Sigmoid colon (tissue), 7 donors: ENCODE measurements at places on chromosomes 1 and 21. TPM values are rescaled to one million over a fixed set of nuclear protein-coding genes. Genes with fewer than 3 reads are reported as not detected.

DNA sequence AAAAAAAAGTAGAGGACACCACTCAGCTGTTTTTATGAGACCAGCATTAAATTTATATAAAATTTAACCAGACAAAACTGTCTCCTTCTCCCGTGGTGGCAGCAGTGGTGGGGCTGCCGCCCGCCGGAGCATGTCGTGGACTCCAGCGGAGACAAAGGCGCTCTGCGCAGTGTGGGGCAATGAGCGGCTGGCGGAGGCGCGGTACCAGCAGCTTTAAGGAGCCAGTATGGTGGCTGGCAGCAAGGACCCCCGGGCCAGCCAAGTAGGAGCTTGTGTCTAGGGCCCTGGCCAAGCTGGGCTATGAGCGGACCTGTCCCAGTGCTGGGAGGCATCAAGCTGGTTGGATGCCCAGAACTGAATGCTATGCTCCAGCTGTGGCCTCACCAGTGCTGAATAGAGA, 2102.9 kb downstream of the NCAM2 start:
- no peak for DNase-seq

- peak; percentile 44 for DNase-seq
Observed at GRCh38 chr1:54575605-54576290, 27.7 kb downstream of the ACOT11 start.

DNA sequence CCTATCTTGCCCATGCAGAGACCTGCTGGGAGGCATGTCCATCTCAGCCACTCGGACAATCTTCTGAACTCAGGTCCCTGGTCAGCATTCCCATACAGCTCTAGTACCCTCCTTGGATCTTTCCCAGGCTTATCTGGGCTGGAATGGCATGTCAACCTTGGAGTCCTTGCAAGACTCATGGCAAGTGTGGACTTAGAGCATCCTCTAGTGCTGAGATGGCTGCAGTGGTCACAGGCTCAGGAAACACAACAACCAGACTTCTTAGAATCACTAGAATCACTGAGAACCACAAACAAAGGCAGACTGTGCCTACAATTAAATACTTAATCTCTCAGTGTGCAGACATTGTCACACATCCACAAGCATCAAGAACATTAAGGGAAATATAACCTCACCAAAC, 73.1 kb upstream of the TSHB start:
- DNase-seq = no peak

DNA sequence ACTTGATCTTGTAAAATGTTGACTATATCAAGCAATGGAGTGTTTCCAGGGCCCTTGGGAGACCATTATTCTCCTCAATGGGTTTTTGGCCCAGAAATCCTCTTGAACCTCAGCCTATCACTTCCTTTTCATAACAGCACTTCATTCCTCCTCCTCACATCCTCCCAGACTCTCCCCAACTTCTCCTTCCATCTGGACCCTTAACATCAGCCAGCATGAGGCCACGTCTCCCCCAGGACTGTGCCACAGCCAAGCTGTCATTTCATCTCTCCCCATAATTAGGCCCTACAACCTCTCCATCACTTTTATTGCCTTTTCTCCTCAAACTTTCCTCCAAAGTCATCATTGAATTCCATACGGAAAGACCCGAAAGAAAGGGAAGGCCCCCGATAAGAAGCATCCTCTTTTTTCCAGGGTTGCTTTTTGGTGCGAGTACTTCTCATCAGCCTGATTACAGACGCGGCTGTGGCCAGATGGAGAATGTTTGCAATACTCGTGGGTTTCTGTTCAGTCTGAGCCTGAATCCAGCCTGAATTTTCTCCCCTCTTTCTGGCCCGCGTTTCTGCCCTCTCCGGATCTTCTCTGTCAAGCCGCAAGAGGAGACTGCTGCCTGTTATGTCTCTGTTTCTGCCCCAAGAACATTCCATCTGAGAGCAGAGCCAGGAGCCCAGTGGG, 52.7 kb upstream of the SLC25A33 start:
- DNase-seq = no peak

DNA sequence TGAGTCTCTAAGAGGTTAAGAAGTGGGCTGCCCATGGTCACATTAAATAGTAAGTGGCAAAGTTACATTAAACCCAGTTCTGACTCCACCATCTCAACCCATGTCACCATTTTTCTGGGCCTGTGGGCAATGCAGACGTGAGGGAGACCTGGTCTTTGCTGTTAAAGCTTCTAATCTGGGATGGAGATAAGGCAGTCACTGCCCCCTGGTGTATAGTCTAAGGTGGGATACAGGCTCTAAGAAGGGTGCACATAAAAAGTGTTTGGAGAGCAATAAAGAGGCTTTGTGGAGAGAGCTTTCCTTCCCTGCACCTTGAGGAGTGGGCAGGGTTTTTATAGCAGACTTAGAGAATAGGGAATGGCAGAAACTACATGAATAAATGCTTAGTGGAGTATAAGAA, 141.3 kb downstream of the ROR1 start:
- DNase-seq = no peak

- DNase-seq = no peak
Observed at GRCh38 chr1:179141592-179142251, 59.9 kb downstream of the TOR3A start.

TNFRSF18 gene
- polyA plus RNA-seq = 3.9 TPM

GRCh38 chr1:222010306-222010705, 268.4 kb upstream of the DUSP10 start:
- DNase-seq = no peak

DNA sequence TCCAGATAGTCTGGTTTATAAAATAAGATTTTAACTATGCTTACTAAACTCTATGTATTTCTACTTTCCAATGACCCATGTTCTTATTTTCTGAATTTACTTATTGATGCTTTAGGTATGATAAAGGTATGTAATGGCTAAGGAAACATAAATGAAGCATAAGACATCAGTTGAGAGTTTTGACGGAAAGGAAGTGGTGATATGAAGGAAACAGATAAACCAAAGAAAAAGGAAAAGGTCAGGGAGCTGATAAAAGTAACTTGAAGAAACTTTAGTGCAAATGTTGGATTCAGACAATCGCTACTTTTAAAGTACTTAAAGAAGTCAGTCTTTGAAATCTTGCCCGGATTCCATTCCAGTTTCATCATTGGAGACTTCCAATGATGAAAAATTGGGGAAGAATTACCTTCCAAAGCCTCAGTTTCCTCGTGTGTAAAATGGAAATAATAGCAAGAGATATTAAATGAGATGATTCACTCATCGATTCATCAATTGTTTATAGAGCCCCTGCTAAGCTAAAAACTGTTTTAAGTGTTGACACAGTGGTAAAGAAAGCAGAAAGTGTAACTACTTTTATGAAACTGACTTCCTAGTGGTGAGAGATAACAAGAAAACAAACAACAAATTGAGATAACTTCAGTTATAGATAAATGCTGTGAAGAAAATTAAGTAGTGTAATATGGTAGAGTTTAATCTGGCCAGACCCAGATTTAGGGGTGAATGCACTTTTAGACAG, 10.6 kb downstream of the PTPRC start:
- no peak for DNase-seq

- DNase-seq = peak; percentile 59
Observed at GRCh38 chr21:46191686-46192575, 7.7 kb upstream of the SPATC1L start.

HMCN1 gene
- polyA plus RNA-seq = 0.46 TPM

TRIM67 gene
- polyA plus RNA-seq = under 0.01 TPM

SLAMF9 gene
- not detected for polyA plus RNA-seq

DNA sequence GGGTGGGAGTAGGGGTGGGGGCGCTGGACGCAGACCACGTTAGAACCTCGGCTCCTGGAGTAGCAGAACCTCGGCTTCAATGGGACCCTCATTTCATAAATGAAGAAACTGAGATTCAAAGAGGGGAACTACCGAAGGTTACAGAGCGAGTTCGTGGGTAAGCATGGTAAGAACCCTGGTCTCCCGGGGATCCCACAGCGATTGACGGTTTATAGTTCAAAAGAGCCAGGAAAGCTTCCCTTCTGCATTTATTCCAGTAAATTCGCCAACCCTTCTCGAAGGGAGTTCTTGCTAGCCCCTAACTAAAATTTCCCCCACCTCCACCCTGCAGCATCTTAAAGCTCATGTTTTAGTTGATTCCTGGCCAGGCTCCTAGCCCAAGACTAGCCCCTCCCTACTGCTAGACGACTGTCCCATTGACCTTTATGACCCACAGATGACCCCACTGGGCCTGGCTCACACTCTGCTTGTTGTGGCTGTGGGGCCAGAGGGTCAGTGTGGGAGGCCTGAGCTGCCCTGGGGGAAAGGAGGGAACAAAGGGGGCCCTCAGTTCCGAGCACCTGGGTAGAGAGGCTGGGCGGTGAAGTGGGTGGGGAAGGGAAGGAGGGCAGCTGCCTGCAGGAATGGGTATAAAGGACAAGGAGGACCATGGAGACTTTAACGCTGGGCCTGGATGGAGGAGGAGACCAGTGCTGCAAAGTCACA, 558 bp upstream of the KIF21B start:
- DNase-seq = no peak

DNA sequence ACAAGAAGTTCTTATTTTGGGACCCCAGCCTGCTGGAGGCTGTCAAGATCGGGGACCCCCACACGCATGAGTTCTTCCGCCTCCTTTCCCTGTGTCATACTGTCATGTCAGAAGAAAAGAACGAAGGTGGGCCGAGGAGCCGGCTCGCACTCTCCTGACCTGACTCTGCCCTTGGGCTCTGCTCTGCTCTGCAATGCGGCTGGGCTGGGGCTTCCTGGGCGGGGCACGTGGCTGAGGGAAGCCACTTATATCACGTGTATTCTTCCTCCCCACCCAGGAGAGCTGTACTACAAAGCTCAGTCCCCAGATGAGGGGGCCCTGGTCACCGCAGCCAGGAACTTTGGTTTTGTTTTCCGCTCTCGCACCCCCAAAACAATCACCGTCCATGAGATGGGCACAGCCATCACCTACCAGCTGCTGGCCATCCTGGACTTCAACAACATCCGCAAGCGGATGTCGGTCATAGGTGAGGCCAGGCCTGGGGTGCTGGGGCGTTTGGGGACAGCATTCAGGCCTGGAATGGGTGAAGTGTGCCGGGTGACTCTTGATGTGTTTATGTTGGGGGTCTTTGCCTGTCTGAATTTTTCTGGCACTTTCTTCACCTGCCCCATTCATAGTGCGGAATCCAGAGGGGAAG, 17.6 kb downstream of the ATP8B2 start:
- no peak for DNase-seq

S100A7A gene
- polyA plus RNA-seq = not detected

DNA sequence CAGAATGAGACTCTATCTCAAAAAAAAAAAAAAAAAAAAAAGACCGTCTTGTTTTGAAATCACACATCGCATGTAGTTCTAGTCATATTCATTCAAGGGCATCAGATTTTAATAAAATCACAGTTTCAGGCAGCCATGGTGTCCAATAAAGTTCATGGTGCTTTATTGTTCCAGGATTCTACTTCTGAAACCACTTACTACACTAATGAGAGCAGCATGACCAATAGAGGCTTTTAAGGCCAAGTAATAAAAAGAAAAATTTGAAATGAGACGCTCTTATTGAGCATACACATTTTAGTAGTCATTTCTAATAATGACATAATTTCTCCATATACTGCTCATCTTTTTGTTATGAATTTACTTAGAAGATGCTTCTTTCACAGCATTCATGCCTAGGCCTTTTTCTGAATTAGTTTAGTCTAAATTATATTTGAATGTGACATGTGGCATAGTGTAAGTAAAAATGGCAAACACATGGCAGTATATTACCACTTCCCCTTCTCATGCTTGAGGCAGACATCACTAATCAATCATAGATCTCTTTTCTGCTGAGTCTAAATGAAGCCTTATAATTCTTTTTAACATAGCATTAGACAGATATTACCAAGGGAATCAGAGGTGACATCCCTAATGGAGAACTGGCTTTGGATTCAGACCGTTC, 18.5 kb downstream of the NTMT2 start:
- DNase-seq = no peak

DNA sequence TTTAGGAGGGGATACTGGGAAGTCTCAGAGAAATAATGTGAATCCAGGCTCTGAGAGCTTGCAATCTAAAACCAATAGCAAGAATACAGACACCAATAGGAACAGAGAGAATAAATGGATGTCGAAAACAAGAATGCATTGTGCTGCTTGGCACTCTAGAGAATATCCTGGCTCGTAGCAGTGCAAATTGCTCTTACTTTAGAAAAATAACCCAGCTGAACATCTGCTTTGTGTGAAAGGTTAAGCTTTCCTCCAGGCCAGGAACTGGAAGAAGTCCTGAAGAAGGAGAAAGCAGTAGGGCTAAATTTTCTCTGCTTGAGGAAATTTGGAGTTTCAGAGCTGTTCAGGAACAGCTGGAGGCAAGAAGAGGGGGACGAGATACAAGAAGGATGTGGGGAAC, 382.3 kb downstream of the HHIPL2 start:
- DNase-seq = no peak

CD1B gene
- polyA plus RNA-seq = not detected

GRCh38 chr1:38586993-38587646, 272.5 kb downstream of the RRAGC start:
- DNase-seq = peak; percentile 54

GRCh38 chr1:93597709-93598108, 83.9 kb downstream of the BCAR3 start:
- DNase-seq = peak; percentile 78

DNA sequence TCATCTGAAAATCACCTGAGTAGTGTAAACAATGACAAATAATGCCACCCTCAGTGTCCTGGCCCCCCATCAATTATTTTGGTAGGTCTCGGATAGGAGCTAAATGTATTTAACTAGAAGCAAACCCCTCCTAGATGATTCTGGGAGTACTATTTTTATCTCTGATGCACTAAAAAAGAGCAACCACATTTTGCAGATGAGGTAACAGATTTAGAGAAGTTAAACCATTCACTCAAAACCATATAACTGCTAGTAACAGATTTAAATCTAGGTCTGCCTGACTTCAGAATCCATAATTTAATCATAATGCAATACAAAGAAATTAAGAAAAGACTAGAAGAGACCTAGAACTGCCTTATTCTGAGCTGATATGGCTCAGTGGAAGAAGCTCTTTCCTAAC, 17.3 kb upstream of the PTCH2 start:
- DNase-seq = no peak

- no peak for DNase-seq
Observed at GRCh38 chr1:60888126-60888525, 194.2 kb upstream of the NFIA start.

- DNase-seq = no peak
Observed at GRCh38 chr21:29264721-29265120, 34.0 kb upstream of the BACH1 start.

CLCA4 gene
- polyA plus RNA-seq = 502 TPM

- DNase-seq = peak; percentile 55
Observed at GRCh38 chr21:46190491-46191131, 6.4 kb upstream of the SPATC1L start.

DNA sequence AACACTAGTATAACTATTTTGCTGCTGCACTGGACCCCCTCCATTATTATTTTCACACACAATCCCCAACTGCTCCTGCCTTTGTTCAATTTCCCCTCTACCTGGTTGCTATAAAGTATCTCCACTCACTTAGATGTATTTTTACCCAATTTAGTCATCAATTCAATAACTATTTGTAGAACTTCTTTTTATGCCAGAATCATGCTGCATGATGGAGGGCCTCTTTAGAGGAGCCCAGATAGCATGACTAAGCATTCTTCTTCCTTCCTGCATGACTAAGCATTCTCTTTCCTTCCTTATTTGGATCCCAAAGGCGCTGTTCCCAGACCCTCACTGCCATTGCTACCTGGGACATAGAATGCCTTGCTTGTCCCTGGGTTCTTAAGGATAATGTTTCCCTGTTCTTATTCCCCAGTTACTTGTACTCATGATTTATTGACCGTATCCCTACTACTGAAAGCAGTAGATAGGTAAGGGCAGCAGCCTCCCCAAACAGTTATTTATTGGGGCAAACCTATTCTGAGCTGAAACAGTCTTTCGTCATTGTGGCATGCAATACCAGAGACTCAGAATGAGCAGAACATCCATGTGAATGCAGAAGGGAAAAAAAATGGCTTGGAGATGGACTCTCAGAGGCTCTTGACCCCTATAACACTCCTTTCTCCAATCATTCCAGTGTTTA, 89.3 kb upstream of the AKT3 start:
- DNase-seq = no peak

CRP gene
- polyA plus RNA-seq = not detected
